ENCODE measurements at places on chromosomes 11 and 22.

GRCh38 chr11:9397746-9398680 lies 13.6 kb downstream of the IPO7 start:
- DNase-seq, result no peak

GRCh38 chr11:93370260-93370659 lies 39.7 kb downstream of the DEUP1 start:
- no peak for DNase-seq

GRCh38 chr11:32705309-32706033 lies 89.0 kb downstream of the CCDC73 start:
- no peak for DNase-seq

- DNase-seq, result no peak
These were observed 35.3 kb downstream of the IGF2 start for GRCh38 chr11:2103668-2104523.

DNA sequence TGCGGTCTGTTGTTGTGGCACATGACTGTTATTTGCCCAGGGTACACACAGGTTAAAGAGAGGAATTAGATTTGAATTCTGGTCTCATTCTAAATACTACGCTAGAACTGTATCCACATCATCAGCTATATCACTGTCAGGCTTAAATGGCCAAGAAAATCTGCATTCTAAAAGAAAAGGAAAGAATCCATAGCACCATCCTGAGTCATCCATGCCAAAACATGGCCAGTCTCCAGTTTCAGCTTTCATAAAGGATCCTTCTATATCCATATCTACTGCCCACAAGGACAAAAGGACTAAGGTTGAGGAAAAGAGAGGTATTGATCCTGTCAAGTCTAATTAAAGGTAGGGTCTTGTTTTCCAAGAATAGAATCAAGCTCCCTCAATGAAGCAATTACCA lies 73.6 kb upstream of the GDPD4 start:
- no peak for DNase-seq

DNA sequence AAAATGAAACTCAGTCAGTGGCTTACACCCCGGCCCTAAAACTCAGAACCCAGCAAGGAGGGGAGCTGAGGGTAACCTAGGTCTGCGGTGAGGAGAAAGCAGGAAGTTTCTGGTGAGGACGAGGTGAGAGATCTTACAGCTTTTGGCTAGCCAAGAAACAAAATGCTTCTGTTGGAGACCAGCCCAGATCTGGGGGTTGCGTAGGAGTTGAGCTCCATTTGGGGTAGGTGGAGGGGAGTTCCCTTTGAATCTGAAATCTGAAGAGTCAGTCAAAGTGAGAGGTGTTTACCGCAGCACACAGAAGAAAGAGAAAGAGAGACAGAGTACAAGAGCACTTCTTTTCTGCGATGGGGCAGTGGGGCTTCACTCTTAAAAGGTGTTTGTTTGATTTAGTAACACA lies 29.6 kb downstream of the EHF start:
- DNase-seq, result no peak

GRCh38 chr11:47980088-47980906 lies at the start of gene PTPRJ:
Gene PTPRJ (plus strand): TSS chr11:47980559. CDS start chr11:47980913, 354 bp downstream.
- DNase-seq, result no peak

GRCh38 chr11:66843776-66844495 lies 695 bp downstream of the RCE1 start:
- no peak for DNase-seq

DNA sequence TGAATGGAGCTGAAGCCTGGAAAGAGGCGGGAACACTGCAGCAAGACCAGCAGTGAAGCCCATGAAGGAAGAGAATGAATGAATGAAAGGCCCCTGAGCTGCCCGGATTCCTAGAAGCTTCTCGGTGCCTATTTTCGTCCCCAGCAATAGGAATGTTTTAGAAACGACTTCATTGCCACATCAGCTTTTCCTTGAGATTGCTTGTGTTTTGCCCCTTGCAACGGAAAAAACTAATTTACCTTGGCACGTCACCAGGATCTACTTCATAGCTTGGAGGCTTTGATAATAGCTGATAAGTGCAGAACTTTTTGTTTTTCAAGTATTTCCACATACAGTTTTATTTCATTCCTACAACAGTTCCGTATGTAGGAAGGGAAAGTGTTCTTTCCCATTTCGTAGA lies 248.9 kb upstream of the NARS2 start:
- no peak for DNase-seq

- peak; percentile 38 for DNase-seq
These were observed 4.4 kb downstream of the EFEMP2 start for GRCh38 chr11:65868076-65868667.

DNA sequence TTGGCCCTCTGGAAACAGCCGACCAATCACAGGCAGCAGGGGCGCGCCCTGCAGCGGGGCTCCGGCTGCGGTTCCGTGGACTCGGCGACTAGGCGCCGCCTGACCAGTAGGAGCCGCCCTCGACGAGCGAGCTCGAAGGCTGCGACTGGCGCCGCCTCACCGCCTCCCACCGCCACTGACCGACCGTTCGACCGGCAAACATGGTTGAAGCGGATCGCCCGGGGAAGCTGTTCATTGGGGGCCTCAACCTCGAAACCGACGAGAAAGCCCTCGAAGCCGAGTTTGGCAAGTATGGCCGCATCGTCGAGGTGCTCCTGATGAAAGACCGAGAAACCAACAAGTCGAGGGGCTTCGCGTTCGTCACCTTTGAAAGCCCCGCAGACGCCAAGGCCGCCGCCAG lies at the start of gene RBMXL2:
RBMXL2 (plus strand) TSS at position 78 of the 400 bp plus-strand sequence; CDS start at position 201, 123 bp downstream.
- no peak for DNase-seq

DNA sequence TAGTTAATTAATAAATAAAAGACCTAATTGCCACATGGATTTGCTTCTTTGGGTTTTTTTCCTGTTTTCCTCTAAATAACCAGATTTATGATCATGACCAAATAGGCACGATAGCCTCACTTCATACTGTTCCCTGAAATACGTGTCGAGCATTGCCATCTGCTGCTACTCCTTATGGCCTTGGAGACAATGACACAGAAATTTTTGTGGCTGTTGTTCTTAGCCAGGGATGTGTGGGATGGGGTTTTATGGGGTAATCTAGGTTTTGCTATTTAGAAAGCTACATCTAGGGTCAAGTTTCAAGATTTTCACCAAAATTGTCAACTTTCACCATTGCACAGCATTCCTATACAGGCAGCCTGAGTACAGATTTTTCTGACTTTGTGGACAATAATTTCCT lies 145.2 kb downstream of the DBX1 start:
- no peak for DNase-seq

GRCh38 chr11:100876815-100877520 lies 189.9 kb downstream of the ARHGAP42 start:
- DNase-seq, result no peak

GRCh38 chr11:97743205-97743742 lies 1277.5 kb upstream of the CNTN5 start:
- no peak for DNase-seq

DNA sequence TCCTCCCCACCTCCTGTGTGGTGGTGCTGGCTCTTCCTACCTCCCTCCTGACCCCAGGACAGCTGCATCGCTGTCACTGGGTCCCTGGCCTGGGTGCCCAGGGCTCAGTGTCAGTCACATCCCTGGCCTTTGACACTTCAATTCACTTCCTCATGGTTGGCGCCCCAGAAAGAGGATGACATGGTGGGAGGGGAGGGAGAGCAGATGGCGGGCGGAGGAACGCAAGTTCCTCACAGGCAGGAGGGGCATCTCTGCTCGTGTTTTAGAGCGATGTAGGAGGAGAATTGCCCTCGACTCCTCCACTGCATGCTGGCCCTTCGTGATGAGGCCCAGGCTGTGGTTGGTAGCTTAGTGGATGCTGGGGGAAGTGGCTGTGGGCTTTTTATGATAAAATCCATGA lies 35.1 kb upstream of the KRTAP5-7 start:
- DNase-seq, result no peak

- DNase-seq, result no peak
These were observed 9.1 kb downstream of the CPT1A start for GRCh38 chr11:68832476-68833181.

DNA sequence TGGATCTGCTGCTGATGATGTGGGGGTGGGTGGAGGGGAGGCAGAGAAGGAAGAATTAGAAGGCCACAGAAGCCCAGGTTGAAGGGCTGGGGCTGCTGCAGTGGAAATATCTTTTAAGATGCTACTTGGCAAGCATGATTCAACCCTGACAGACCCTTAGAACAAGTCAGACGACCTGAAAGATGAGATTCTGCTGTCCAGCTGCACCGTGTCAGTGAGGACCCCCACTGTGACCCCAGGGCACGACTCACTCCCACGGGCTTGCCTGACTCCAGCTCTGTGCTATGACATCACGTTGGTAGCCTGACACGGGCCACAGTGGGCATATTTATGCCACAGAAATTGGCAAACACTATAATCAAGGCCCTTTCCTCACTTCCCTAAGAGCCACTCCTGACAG lies 36.0 kb downstream of the LRFN4 start:
- DNase-seq, result no peak

- no peak for DNase-seq
These were observed 1.4 kb upstream of the GNAZ start for GRCh38 chr22:23068832-23069385.

GRCh38 chr11:133956650-133957633 lies at the start of gene IGSF9B:
Gene IGSF9B (minus strand): TSS chr11:133956968. CDS start chr11:133956754, 214 bp downstream.
- peak; percentile 60 for DNase-seq

GRCh38 chr11:119377112-119377901 lies 4.2 kb downstream of the USP2 start:
- no peak for DNase-seq

DNA sequence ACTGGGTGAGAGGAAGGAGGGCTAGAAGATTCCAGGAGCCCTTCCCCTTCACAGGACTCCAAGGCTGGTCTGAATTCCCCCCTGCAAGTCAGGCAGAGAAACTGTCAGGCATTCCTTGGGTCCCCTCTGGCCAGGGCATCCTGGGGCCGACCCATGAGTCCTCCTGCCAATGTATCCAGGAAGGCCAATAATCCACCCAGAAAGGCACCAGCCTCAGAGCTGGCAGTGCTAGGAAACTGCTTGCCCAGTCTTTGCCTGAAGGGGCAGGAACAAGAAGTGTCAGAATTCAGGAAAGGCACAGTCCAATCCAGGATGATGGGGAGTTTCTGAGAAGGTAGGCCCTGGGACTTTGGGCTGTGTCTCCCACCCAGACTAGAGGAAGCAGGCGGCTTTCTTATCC lies 41.0 kb downstream of the BUD13 start:
- DNase-seq, result no peak

GRCh38 chr11:10564696-10565318 lies 3.7 kb downstream of the LYVE1 start:
- DNase-seq, result no peak

DNA sequence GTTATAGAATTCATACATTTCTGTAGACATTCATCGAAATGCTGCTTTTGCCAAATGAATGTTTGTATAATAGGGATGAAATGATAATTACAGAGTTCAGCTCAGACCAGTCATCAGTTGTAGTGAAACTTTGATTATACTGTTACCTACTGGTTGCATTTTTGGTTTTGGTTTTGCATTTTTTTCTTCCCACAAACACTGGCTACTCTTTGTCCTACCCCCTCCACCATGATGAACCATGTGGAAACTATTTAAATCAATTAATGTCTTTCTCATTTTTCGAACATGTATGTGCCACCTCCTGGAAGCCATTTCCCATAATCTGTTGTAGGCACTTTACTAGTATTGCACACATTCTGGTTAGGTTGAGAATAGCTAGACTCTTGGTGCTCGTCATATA lies 75.3 kb upstream of the MTNR1B start:
- no peak for DNase-seq

DNA sequence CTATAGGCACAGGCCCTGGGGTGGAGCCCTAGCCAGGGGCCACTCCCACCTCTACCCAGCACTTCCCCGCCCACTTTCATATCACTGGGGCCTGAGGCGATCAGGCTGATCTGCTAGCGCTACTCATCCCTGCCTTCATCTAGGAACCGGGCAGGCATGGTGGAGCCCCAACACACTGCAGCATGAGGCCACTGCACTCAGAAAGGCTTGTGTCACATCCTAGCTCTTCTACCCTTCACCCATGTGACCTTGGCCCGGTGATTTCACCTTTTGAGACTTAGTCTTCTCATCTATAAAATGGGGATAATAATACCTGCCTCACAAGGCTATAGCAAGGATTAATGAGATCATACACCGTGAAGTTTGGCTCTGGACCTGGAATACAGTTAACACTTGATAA lies 18.1 kb upstream of the GDPD5 start:
- peak; percentile 92 for DNase-seq

GRCh38 chr11:111550258-111550657 lies 9.7 kb downstream of the LAYN start:
- DNase-seq, result no peak

- no peak for DNase-seq
These were observed 9.8 kb downstream of the MYRF start for GRCh38 chr11:61762223-61762615.

- no peak for DNase-seq
These were observed 37.2 kb downstream of the SLC35F2 start for GRCh38 chr11:107821199-107821927.

GRCh38 chr22:23847991-23848864 lies 9.4 kb upstream of the DERL3 start:
- no peak for DNase-seq

DNA sequence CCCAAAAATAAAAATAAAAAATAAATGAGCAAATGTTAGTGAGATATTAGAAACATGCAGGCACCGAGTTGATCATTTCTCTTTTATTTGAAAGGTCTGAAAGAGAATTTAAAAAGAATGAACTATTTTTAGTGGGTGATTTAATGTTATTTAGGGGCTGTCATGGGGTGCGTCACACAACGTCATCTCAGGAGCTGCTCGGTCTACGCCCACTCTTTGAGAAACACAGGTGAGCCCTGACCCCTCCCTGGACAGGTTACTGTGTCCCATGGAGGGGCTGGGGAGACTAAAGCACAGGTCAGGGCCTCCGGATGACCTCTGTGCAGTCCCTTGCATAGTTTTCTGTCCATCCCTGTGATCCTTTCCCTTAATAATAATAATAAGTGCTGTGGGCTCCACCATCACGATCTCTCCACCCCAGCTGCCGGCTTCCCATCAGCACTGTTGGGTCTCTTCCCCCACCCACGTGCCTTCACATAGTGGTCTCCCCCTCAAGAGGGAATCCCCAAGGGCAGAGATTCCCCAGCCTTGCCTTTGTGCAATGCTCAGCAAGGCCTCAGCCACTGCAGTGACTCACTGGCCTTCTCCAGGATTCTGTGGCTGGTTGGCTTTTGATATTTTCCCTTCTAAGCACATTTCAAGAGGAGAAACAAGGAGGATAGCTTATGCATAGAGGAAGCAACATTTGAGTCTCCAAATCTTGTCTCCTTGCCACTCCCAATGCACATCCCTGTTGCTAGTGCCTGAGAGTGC lies 159.9 kb downstream of the TTC17 start:
- DNase-seq, result no peak

- no peak for DNase-seq
These were observed 20.6 kb upstream of the ROBO3 start for GRCh38 chr11:124844664-124845079.

DNA sequence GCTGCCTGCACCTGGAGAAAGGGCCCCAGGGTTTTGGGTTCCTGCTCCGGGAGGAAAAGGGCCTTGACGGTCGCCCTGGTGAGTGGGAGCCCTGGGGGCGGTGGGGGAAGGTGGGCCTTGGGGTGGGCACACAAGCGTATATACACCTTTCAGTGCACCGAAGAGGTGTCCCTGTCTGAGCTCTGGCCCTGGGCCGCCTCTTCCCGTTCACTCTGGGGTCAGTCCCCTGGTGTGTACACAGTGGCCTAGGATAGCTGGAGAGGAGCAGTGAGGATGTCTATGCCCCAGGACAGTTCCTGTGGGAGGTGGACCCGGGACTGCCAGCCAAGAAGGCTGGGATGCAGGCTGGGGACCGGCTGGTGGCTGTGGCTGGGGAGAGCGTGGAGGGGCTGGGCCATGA lies 2.8 kb downstream of the NHERF4 start:
- no peak for DNase-seq

GRCh38 chr11:121800731-121801393 lies 315.2 kb downstream of the BLID start:
- DNase-seq, result no peak

GRCh38 chr22:49597428-49598039 lies 230.1 kb downstream of the BRD1 start:
- no peak for DNase-seq

Data from hematopoietic multipotent progenitor cell treated with erythropoietin and hydrocortisone succinate and interleukin-3 and kit ligand, for 8 days (in vitro differentiated cells).